ENCODE measurements at places on chromosomes 4 and X. TPM values are rescaled to one million over a fixed set of nuclear protein-coding genes. Genes with fewer than 3 reads are reported as not detected.

PRSS12 gene
- 0.29 TPM for total RNA-seq

MOB1B gene
- 7.4 TPM for total RNA-seq

SPANXC gene
- not detected for total RNA-seq

PHKA1 gene
- total RNA-seq = 33.5 TPM

GC gene
- total RNA-seq = 5.1 TPM

ARR3 gene
- not detected for total RNA-seq

GLRB gene
- total RNA-seq = 0.95 TPM

FOXR2 gene
- not detected for total RNA-seq

GRCh38 chrX:17537723-17538243 is 162.8 kb downstream of the NHS start:
- no peak for DNase-seq

DNA sequence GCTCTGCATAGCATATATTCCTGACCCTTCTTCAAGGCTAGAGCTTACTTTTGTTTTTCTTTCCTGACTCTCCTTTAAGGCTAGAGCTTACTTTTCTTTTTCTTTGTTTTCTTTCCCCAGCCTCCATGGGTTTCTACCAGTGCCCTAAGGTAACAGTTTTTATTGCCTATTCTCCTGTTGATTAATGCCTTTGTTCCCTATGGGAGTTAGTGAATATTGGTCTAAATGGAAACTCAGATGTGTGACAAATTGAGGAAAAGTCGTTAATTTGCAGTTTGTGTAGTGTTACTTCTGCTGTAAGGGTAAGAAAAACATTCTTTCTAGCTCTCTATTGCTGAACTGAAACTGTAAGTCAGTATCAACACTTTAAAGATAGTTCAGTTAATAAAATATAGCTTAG is 358.7 kb downstream of the IL15 start:
- DNase-seq = no peak

DNA sequence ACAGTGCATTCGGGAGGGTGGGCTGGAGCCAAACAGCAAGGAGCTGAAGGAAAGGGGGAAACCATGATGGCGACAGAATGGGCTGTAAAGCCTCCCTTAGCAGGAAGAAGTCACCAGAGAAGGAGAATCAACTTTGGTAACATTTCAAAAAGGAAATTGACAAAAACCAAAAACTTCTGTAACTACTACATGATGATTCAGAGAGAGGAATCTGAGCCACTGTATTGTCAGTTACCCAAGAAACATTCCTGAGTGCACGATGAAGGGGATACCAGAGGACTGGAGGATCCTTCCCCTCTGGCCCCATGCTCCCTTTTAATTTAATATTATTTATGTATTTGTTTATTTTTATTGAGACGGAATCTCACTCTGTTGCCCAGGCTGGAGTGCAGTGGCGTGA is 26.3 kb downstream of the PDHA1 start:
- DNase-seq = no peak

DNA sequence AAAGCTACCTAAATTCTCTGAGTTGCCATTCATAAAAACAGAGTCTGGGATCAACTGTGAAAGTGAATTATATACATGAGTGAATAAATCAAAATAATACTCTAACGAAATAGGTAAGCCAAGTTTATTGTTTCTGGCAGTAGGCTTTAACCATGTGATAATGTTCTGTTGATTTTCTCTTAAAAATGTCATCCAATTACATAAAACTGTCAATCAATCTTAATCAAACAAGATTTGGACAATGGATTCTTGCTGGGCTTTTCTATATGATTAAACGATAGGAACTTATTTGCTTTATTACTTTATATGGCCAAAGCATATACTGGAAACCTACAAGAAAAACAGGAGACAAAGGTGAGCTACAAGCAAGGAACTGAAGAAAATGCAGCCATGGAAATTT is 148.8 kb downstream of the INPP4B start:
- DNase-seq = no peak

DNA sequence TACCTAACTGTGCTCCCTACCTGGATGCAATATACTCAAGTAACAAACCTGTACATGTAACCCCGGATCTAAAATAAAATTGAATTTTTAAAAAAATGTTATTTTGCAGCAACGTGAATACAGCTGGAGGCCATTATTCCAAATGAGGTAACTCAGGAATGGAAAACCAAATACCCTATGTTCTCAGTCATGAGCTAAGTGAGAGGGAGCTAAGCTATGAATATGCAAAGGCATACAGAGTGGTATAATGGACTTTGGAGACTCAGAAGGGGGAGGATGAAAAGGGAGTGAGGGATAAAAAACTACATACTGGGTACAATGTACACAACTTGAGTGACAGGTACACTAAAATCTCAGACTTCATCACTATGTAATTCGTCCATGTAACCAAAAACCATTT is 78.6 kb downstream of the CENPC start:
- no peak for DNase-seq

DNA sequence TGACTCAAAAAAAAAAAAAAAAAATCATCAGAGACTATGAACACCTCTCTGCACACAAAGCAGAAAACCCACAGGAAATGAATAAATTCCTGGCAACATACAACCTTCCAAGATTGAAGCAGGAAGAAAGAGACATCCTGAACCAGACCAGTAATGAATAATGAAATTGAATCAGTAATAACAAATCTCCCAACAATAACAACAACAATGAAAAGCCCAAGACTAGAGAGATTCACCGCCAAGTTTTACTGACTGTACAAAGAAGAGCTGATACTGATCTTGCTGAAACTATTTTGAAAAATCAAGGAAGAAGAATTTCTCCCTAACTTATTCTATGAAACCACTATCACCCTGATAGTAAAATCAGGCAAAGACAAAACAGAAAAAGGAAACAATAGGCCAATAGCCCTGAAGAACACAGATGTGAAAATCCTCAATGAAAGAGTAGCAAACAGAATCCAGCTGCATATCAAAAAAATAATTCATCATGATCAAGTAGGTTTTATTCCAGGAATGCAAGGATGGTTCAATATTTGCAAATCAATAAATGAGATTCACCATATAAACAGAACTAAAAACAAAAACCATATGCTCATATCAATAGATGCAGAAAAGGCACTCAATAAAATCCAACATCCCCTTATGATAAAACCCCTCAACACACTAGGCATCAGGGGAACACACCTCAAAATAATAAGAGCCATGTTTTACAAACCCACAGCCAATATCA is 31.0 kb upstream of the PLK4 start:
- no peak for DNase-seq

DNA sequence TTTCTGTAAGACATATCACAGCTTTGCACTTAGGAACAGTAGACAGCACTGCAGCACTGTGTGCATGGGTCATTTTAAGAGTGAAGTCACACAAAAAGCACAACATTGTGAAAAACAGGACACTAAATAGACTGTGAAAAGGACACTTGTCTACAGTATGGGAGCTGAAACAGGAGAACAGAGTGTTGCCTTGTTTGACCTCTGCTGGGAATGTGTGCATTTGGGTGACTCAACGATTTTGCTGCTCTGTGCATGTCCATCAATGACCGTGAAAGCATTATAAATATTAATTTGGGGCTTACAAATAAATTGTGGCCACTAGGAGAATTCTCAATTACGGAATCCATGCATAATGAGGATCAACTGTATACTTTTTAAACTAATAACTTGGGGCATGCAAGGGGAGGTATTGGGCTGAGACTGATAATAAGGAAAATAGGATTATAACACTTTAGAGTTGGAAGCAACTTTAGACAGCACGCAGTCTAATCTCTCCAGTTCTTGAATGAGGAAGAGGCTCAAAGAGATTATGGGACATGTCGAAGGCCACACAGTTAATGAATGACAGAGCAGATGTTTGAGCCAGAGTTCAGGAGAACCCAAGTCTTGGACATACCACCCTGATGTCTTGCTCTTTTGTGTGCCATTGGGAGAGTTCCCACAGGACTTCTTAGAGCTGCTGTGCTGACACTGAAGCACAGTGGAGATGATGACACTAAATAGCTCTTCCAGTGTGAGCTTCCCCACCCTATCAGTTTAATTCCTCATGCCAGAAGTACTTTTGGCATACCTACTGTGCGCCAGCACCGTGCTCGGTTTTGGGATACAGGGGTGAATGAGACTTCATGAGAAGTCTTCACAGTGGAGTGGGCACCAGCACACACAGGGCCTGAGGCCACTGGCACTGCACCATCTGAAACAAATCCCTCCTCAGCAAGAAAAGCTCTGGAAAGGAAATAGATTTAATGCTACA is 79.3 kb downstream of the FRAS1 start:
- DNase-seq = no peak

GRCh38 chrX:9662148-9662547 is 103.5 kb downstream of the GPR143 start:
- no peak for DNase-seq

DNA sequence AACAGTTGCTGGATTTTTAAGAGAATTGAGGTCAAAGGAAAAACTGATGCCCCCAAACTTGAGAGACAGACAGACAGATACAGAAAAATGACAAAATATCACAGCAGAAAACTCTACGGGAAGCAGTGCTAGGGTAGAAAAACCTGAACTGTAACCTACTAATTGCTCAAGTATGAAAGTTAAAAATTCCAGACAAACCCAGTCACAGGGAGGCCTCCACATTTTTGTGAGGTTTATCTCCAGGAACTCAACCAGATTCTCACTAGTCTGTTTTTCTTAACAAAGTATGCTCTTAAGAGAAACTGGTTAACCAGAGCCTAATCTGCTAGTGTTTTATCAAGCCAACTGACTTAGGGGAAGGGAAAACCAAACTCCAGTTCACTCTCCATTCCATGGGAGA is 19.9 kb upstream of the PPP3CA start:
- no peak for DNase-seq

- DNase-seq = no peak
Observed at GRCh38 chrX:133056341-133056740, 40.6 kb downstream of the USP26 start.

DNA sequence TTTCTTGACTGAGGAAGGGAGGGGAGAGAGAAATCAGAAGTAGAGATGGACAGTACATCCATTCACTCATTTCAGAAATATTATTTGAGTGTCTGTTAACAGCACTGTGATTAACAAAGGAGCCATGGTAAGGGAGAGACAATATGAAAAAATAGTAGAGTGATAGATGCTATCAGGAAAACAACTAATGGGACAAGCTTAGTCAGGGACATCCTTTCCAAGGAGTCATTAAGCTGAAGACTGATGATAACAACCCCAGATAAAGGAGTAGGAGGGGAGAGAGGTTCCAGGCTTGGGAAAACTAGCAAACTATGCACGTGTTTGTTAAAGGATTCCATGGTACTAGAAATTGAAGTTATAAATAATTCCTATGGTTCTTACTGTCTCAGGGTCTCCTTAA is 122.2 kb downstream of the CBR4 start:
- DNase-seq = no peak

GRCh38 chr4:185734214-185734613 is 77.8 kb downstream of the SORBS2 start:
- DNase-seq = no peak

DNA sequence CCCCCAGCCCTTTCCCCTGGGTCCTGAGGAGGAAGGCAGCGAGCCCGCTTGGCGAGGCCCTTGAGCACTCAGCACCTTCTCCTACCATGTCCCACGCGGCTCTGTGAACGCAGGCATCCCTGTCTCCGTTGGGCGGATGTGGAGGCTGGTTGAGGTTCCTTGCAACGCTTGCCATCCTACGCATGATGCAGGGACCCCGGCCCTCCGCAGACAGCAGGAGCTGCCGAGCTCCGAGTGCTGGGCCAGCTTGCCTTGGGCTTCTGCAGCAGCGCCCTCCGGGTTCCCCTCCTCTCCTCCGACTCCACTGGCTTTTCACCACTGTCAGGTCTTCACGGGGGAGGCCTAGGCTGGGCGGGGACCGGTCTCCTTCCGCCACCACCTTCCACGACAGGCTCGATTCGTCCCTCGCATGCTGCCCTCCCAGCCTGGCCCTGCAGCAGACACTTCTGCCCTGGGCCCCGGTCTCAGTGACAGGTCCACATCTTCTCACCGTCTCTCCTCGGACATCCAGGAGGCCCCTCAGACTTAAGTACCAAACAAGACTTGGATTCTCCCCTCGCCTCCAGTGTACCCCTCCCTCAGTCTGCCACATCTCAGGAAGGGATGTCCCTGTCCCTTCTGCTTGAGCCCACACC is 67.6 kb upstream of the HGFAC start:
- DNase-seq = no peak

DNA sequence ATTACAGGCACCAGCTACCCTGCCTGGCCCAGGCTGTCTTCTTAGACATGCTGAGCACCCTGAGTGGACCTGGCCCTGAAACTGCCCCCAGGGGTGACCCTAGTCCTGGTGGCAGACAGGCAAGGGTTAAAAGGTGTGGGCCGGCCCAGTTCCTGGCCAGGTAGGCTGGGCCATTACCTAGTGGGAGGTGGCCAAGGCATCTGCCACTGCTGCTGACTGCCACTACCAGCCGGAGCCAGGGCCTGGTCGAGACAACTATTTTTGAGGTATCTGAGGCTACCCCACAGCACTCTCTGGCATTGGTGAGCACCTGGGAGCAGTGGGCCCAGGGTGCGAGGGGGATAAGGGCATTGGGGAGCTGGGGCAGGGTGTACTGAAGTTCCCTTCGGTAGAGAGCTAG is at the start of gene CCDC120:
TSS of gene CCDC120 (plus strand) at position 206 of the 400 bp plus-strand sequence. CDS start 3,043 bp downstream, outside the sequence.
- DNase-seq = no peak

DNA sequence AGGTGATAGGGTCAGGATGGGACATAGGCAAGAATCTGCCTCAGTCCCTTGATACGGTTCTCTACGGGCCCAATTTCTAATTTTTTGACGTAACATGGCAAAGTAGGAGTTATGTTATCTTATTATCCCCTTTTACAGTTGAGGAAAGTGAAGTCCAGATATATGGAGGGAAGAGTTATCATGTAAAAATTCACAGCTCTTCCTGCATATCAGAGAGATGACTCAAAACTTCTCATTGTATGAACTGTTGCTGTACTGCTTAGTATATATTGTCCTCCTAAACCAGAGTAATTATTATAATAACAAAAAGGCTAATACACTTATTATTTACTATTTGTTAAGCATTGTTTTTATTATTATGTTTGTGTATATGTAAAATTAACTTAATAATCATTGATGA is 260.5 kb upstream of the IGFBP7 start:
- no peak for DNase-seq

DNA sequence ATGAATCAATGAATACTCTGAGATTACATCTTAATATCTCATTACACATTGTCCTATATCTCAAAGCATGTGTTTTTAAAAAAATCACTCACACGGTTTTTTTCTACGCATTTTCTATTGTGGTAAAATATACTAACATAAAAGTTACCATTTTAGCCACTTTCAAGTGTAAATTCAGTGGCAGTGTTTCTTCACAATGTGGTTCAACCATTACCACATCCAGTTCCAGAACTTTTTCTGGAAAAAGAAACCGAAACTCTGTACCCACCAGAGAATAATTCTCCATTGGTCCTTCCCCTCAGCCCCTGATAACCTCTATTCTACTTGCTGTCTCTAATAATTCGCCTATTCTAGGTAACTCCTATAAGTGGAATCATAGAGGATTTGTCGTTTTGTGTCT is 35.3 kb upstream of the ACSL1 start:
- DNase-seq = no peak

- DNase-seq = no peak
Observed at GRCh38 chr4:140140566-140140965, 13.4 kb downstream of the MAML3 start.

- no peak for DNase-seq
Observed at GRCh38 chrX:153477364-153477857, 7.0 kb upstream of the HAUS7 start.

Data from gastrocnemius medialis (tissue), 4 donors.